ENCODE measurements at places on chromosomes 2 and 18.
A peak's percentile ranks its signal among the peaks of the same experiment; 100 is the strongest.

- no peak for DNase-seq
Measured at GRCh38 chr2:168633200-168633599, 169.2 kb upstream of the NOSTRIN start.

- DNase-seq: no peak
Measured at GRCh38 chr2:162013514-162014475, 60.2 kb downstream of the DPP4 start.

DNA sequence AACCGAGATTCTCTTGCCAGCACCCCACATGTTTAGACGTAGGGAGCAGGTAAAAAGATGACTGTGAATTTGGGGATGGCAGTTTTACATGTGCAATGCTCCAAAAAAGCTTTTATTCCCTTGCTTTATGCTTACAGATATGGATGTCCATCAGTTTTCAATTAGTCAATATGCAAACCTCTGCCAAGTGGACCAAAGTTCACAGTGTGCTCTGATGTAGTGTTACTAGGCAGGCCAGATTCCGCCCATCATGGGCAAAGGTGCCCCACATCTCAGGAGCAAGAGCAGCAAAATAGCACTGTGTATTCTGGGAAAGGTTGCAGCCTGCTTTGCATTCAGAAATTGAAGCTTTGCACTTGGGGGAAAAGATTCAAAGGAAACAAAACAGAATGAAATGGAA, 329.7 kb upstream of the ZEB2 start:
- no peak for DNase-seq

GRCh38 chr2:160326786-160327185, 126.7 kb upstream of the ITGB6 start:
- DNase-seq: no peak

- no peak for DNase-seq
Measured at GRCh38 chr2:169640104-169640503, 54.1 kb downstream of the CFAP210 start.

GRCh38 chr2:78065366-78065765, 543.2 kb upstream of the LRRTM4 start:
- DNase-seq: no peak

DNA sequence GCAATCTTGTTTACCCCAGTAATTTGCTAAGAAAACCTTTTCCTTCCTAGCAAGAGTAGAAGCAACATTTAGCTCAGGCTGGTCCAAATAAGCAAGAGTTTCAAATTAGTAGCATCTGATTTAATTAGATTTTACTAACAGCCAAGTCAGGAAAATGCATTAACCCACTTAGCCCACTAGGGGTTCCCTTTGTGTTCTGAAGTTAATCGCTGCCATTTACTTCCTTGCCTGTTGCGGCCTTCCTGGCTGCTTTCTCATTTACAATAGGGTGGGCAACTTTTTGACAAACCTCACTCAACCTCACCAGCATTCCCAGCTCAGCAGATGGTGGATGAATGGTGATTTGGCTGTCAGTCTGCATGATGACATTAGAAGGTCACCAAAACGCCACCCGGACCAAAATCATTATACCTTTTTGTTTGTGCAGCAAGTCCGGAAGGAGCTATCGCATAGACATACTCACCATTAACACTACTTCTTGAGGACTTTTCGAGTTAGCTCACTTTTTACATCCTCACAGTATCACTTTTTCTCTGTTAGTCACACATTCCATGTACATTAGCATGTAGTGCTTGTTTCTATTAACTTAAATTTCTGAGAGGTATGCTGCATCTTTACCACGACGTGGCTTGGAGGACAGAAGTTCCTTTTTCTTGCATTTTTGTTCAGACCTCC, 101.5 kb upstream of the SETBP1 start:
- no peak for DNase-seq

DNA sequence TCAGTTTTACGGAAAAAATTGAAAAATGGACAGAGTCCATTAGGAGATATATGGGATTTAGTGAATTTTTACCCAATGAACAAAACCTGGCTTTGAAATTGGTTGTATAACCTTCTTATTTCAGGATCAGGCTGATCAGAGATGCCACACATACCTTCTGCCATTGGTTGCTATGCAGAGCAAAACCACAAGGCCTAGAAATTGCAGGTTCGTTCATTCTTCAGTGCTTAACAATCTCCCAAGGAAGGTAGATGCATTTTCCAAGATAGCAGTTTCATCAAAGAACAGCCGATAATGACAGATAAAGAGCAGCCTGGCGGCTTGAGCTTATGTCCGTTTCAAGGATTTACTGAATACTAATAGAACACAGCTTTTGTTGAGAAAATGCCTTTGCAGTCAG, 868.8 kb downstream of the EPHA4 start:
- no peak for DNase-seq

DNA sequence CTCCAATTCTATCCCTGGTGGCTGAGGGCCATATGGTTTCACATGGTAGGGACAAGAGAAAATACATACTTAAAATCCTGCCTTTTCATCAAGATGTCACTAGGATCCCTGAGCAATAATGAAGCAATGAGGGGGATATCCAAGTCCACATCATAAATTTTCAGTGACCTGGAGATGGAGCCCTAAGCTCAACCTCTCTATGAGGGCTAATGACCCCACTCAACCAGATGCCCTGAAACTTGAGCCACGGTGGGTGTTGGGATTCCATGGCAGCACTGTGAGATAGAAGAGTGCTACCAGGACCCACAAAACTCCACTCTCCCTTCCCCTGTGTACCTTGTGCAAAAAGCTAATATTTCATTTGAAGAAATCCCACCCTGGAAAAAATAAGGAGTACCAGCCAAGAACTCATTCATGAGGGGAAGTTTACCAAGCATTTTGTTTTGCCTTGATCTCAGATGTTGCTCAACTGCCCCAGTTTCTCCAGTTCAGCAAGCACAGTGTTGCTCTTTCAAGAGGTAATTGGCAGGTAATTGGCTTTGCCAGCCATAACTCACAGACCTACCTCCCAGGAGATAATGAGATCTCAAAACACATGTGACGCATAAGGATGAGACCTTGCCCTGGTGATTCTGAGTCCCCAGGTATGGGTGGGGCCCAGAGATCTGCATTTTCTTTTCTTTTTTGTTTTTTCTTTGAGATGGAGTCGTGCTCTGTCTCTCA, 51.0 kb upstream of the TTC39C start:
- DNase-seq: no peak

- DNase-seq: no peak
Measured at GRCh38 chr2:150716186-150716585, 228.7 kb upstream of the RND3 start.

DNA sequence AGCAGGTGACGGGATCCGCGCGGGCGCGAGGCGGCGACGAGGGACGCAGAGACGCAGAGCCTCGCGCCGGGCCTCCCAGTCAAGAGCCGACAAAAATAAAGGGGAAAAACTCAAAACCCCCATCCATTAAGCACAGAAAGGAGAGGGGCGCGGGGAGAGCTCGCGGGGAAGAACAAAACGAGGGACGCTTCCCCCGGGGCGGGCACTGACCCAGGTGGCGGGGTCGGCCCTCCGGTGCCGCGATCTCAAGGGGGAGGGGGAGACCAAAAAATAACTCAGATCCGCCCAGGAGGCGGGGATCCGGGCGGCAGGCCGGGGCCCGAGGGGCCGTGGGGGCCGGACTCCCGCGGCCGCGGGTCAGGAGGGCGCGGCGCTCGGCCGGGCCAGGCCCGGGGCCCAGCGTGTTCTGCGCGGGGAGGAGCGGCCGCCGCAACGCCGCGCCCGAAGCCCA, 597 bp downstream of the RNF103 start:
- DNase-seq: peak; percentile 28

DNA sequence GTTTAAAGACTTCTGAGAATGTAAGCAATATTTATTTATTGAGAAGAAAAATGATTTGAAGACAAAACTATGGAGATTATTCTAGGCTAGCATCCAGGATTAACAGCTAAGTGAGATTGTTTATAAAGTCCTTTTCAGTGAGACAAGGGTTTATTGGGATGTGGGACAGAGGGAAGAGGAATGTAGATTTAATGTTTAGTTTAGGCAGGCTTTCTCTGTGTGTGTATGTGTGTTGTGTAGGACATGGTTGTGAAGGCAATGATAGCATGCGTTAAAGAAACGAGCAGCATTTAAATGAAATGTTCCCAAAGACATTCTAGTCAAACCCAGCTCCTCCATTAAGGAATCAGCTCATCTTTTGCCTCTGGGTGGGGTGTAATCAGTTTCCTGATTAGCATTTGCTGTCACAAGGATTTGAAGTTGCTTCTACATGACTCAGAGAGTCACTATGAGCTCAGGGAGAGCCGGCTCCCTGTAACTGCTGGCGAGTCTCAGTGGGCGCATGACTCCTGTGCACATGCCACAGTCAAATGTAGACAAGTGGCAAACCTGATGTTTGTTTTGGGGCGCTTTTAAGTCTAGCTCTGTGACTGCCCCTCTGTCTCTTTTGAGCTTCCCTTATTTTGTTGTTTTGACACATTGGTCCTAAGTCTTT, 442.2 kb upstream of the CELF4 start:
- DNase-seq: no peak

DNA sequence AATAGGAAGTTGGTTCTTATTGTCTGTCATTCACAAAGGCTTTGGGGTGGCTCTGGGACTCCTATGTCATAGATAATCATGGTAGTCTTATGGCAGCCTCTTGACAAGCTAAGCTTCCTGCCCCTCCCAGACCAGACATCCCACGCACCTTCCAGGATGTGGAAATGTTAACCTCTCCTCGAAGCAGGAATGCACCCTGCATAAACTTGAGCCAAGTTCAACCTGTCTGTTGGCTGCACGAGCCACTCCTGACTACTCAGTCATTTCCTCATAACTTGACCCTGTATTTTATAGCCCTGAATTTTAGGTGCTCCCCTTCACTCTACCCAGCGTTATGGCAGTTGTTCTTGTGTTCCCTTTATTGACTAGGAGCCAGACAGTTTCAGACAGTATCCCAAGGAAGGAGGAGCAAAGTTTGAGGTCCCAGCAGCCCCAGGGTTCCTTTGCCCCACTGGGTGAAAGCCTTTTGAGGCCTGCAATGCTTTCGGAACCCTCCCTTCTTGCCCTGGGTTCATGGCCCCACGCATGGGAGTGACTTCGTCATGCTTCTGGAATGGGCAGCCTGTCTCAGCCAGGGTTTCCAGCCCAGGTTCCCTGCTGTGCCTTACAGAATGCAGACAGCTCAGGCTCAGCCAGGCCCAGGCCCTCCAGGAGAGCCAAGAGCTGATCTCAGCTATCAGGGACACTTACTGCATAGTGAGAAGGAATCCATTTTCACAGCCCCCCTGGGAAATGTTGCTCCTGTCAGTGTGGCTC, 15.6 kb upstream of the INO80C start:
- no peak for DNase-seq

DNA sequence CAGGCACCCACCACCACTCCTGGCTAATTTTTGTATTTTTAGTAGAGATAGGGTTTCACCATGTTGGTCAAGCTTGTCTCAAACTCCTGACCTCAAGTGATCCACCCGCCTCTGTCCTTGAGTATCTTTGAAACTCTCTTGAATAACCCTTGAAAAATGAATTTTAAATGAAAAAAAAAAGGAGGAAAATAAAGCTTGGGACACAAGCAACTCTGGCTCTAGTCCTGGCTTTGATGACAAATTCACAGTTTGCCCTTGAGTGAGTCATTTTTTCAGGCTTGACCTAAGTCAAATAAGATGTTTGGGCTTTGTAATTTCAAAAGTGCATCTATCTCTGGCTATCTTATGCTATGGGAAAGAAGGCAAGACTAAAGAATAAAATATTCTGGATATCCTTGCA, 79.0 kb upstream of the TRIB2 start:
- no peak for DNase-seq
